ENCODE measurements at places on chromosomes 16 and 17.

GRCh38 chr16:49785970-49786369 lies 69.9 kb downstream of the ZNF423 start:
- no peak for DNase-seq

GRCh38 chr16:89097392-89097772 lies 3.7 kb downstream of the ACSF3 start:
- DNase-seq, result no peak

- no peak for DNase-seq
Observed at GRCh38 chr17:34207572-34207971, 47.5 kb upstream of the CCL2 start.

- peak; percentile 33 for DNase-seq
Observed at GRCh38 chr17:59798111-59798510, 90.7 kb downstream of the VMP1 start.

DNA sequence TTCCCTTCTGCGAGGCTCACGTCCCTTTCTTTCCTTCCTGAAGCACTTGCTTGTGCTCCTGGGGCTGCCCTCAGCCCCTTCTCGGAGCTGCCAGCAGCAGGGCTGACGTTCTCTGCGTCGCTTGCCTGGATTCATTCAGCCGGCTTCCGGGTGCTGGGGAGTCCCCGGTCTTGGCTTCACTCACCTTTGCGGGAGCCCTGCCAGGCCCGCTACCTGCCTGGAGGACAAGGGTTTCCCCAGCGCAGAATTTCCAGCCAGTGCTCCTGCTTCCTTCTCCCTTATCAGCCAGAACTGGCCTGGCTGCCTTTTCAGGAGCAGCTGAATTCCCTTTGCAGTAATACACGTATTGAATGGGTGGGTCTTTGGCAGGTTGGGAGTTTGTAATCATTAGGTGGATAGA lies 22.1 kb upstream of the IL17C start:
- DNase-seq, result no peak

GRCh38 chr17:17366941-17367875 lies 64.0 kb downstream of the NT5M start:
- DNase-seq, result no peak

- peak; percentile 49 for DNase-seq
Observed at GRCh38 chr16:54633943-54634362, 296.7 kb upstream of the IRX5 start.

GRCh38 chr16:48536614-48537200 lies 73.3 kb downstream of the N4BP1 start:
- DNase-seq, result no peak

DNA sequence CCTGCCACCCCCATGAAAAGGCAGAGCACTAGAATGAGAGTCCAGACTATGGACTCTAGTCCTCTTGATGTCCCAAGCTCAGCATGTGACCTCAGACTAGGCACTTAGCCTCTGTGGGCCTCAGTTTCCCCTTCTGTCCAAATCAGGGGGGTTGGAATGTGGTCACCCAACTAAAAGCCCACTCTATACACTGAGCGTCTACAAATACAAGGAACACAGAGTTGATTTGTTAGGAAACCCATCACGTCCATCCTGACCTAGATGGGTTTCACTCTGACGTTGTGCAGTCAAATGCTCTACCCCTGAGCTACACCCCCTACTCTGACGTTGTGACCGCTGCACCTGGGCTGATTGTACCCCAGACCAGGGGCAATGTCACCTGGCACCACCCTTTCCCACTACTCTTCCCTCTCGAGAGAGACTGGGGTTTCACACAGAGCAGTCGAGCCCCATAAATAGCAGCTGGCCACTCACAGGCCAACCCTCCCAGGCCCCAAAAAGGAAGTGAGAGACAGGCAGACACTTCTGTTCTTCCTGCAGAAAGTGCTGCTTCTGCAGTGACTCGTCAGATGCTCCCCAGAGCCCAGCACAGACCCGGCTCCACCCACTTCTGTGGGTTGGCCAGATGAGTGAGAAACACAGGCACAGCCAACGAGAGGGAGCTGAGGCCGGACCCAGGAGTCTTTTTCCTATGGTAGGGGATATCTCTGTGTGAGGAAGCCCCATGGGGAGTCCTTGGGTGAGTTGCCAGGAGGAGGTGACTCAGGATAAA lies 16.1 kb upstream of the TNFRSF13B start:
- DNase-seq, result peak; percentile 97

DNA sequence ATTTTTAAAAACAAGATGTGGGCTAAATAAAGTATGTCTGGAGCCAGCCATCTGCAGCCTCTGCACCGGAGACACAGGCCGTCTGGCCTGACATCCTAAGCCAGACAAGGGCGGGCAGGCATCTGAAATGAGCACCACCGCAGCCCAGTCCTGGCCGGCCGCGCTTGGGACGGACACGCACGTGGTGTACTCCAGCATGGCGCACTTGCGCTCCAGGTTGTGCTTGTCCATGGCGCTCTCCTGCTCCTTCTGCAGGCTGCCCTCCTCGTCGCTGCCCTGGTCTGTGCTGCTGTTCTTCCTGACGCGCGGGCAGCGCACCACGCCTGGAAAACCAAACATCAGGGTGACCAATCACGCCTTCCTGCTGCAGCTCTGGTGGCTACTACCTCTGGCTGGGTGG lies 60.3 kb downstream of the GTF3C1 start:
- no peak for DNase-seq

- DNase-seq, result no peak
Observed at GRCh38 chr17:7328840-7329373, at the start of gene NEURL4. Gene NEURL4 (minus strand): TSS chr17:7329335. CDS start chr17:7329312, 23 bp downstream.

- DNase-seq, result no peak
Observed at GRCh38 chr16:79402920-79403319, 197.6 kb downstream of the MAF start.
